Effector memory CD4-positive, alpha-beta T cell (primary cell): ENCODE measurements at places on chromosomes 5 and 9.

DNA sequence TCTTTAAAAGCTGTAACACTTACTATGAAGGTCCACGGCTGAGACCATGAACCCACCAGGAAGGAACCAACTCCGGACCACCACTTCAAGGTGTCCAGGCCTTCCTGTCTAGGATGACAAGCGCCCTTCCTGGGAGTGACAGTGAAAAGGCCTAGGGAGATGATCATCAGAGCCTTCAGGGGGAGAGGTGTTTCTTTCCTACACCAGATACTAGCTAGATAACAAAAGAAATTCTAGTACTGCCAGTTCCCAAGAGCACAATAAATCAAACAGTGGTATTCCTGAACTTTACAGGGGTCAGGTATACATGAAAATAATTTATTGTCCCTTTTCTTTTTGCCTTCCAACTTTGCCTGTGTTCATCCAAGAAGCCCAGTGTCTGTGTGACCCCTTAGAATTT is 94.2 kb upstream of the NFIL3 start:
- no peak for DNase-seq

- DNase-seq, result no peak
Measured at GRCh38 chr9:134177186-134177585, 12.8 kb upstream of the RNU6ATAC start.

GRCh38 chr5:61866930-61867329 is 439.1 kb upstream of the KIF2A start:
- no peak for DNase-seq

- DNase-seq, result no peak
Measured at GRCh38 chr5:151885138-151885908, 39.3 kb downstream of the GLRA1 start.

DNA sequence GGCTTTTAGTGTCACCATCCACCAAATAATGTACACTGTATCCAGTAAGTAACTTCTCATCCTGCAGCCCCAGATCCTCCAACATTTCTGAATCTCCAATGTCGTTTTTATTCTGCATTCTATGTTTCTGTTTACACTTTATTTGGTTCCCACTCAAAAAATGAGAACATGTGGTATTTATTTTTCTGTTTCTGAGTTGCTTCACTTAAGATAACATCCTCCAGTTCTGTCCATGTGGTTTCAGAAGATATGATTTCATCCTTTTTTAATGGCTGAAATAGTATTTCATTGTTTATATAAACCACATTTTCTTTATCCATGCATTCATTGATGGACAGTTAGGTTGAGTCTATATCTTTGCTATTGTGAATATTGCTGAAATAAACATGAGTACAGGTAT is 677.3 kb upstream of the FTMT start:
- no peak for DNase-seq
